ENCODE measurements at places on chromosomes 11 and 22. TPM values are rescaled to one million over a fixed set of nuclear protein-coding genes. Genes with fewer than 3 reads are reported as not detected.

- DNase-seq = peak; percentile 29
Observed at GRCh38 chr11:94705891-94706615, 62.1 kb upstream of the AMOTL1 start.

DNA sequence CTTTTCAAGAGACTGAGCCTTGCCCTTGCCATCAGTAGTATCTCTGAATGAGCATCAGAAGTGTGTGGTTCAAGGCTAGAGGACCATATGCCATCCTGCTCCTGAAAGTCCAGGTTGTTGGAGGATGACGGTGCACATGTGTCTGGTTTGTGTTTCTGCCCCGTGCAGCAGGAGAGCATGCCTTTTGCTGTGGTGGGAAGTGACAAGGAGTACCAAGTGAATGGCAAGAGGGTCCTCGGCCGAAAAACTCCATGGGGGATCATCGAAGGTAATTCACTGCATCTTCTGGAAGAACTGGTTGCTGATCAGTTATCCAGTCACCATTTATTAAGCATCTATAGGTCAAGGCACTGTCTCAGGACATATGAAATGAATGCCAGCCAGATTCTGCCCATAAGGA, 6.1 kb upstream of the WBP2NL start:
- no peak for DNase-seq

- DNase-seq = no peak
Observed at GRCh38 chr11:83680321-83680720, 394.2 kb upstream of the CCDC90B start.

GRCh38 chr11:35622070-35622469, 3.8 kb downstream of the FJX1 start:
- DNase-seq = peak; percentile 56

DNA sequence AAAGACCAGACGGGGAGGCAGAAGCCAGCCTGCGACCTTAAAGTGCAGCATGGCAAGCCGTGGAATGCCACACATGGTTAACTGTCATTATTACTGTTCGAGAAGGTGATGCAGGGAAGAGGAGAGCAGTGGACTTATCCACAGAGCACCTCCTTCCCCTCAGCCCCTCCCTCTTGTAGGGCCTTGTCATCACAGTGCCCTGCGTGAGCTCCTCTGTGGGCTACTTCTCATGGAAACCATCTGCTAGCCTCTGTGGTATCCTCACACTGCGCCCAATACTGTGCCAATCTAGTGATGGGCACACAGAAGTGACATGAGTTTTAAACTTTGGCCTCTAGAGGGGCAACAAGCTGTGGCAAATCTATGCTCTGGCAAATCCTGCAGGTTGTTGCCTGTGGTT, 18.2 kb upstream of the CCDC134 start:
- DNase-seq = no peak

DNA sequence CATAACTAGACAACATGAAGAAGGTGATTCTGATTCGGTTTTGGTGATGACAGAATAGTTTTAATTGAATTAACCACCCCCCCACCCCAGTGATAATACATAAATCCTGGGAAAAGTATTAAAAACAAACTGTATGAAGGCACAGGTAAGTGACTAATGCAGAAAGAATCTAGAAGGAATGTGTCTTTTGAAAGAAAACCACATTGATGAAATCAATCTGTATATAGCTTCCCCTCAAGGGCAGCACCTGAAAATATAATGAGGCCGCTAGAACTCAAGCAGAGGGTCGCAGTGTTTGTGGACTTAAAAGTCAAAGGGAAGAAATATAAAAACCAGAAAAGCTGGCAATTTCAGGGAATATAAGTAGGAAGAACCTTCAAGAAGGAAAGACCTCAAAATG, 580.5 kb upstream of the CHORDC1 start:
- DNase-seq = no peak

GRCh38 chr22:44532552-44532951, 34.5 kb upstream of the RTL6 start:
- DNase-seq = no peak

DNA sequence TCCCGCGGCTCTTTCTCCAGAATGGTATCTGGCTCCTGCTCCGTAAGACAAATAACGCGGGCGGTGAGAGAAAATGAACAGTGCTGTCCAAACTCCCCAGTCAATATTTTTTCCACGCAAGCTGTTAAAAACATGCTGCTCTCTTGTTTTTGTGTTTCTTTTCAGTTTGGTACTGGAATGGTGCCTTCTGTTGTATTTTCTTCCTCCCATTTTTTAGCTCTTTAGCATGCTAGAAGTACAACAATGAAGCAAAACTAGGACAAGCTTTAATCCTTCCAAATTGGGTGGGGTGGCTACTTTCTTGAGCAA, 599 bp upstream of the PPP2R1B start:
- DNase-seq = no peak

DNA sequence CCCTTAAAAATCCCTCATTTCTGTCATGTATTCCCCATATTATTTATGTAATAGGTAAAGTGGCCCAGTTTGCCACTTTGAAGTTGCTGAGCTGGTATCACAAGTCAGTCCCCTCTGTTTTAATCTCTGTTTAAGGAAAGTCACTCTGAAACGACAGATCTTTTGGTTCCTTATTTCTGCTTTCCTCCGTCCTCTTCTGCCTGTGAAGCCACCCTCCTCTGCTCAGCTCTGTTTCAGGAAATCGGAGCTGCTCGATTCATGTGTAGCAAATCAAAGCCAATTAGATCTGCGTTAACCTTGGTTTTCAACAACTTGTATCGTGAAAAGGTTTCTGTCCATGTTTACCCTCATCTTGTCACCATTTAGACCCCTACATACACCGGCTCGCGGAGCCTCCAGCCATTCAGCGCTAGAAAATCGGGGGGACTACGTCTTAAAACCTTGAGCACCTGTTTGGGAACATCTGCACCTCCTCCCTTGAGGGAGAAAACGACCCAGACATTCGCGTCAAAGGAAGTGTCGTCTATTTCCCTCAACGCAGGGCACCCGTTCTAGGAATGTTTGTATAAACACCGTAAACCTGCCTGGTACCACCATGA, 576 bp upstream of the SC5D start:
- peak; percentile 4 for DNase-seq

- no peak for DNase-seq
Observed at GRCh38 chr11:32002311-32002710, 88.6 kb upstream of the RCN1 start.

DNA sequence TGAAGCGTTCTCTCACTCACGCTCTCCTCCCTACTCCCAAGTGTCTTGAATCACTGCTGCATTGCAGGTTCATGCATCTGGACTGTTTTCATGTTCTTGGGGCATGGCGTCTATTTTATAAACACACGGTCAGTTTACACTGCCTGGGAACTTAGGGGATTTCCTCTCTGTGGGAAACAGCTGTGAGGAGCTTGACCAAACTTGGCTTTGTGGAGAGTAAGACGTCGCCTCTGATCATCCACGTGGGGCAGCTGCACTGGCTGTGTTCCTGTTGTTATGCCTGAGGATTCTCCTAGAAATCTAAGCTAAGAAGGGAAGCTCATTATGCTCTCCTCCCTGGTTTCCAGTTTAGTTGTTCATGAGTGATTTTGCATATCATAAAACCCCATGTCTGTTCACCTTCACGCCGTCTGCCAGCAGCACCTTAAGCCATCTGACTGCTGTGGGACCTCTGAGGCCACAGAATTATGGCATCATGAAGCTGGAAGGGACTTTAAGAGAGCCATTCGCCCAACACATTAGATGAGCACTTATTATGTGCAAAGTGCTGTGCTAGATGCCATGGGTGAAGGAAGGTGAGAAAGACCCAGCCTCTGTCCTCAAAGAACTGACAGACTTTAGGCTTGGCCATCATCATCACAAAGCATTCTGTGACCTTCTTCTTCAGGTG, 38.8 kb upstream of the POU2AF1 start:
- DNase-seq = peak; percentile 43

GRCh38 chr11:61903845-61904244, 12.5 kb upstream of the FADS3 start:
- DNase-seq = no peak

DNA sequence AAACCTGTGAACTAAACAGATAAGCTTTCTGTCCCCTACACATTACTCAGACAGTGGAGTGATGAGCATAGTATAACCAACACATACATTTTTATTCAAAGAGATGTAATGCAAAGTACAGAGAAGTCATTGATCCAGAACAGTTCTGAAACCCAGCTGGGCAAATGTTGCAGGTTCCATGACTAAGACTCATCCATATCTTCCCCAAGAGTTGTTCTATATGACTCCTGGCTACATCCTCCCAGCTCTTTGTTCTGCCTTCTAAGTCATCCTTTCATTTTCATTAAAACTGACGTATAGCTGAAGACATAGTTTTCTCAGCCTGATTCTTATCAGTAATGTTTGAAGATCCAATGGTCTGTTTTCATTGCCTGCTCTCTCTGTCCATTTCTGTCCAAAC, 47.3 kb downstream of the PLAAT5 start:
- no peak for DNase-seq

DNA sequence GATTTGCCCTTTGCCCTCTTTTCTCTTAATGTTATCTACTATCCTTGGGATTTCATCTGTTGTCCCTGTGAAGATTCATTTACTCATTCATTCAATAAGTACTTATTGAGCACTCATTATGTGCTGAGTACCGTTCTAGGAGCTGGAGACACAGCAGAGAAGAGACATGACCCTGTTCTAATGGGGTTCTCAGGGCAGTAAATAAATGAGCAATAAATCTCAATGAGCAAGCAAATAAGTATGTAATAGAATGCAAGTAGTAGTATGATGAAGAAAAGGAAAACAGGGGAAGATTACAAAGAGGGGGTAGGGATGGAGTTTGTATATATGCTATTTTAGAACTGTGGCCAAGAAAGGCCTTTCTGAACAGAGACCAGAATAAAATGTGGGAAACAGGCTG, 34.2 kb upstream of the NRIP3 start:
- DNase-seq = no peak

GRCh38 chr11:106990331-106990730, 27.9 kb downstream of the GUCY1A2 start:
- no peak for DNase-seq

DNA sequence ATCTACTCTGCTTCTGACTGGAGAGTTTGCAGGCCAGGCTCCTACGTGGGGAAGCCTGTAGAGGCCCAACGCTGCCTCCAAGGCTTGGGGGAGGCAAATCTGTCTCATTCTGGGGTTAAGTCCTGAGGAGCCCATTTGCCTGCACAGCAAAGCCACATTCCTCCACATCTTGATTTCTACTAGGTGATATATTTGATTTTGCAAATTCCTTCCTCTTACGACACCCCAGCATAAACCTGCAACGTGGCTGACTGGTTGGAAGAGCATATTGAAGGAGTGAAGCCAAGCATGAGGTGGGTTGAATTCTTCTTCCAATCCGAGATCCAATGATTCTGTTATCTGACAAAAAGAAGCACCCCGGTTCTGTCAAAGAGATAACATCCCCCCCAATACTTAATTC, 87.1 kb downstream of the FBXO7 start:
- DNase-seq = no peak

- peak; percentile 82 for DNase-seq
Observed at GRCh38 chr11:208181-208916, 841 bp downstream of the RIC8A start.

DNA sequence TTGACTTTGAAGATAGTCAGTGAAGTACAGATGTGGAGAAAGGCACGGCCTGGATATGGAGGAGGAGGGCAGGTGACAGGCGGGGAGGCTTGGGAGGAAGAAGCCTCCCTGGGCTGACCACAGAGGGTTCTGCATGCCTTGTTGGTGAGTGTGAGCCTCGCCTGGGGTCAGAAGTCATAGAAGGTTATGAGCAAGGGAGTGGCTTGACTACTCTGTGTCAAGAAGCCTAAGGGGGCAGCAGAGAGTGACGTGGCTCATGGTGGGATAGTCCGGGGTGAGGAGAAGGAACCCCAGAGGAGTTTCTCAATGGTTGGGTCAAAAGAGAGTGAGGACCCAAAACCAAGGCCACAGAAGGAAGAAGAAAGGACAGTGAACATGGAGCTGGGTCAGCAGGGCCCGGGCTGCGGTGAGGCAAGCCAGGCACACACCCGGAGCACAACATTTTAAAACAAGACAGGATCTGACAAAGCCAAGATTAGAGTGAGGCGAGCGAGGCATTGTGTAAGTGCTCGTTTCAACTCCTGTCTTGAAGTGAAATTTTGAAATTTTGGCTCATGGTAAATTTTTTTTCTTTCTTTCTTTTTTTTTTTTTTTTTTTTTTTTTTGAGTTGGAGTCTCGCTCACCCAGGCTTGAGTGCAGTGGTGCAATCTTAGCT, 31.9 kb downstream of the PDGFB start:
- peak; percentile 57 for DNase-seq

DNA sequence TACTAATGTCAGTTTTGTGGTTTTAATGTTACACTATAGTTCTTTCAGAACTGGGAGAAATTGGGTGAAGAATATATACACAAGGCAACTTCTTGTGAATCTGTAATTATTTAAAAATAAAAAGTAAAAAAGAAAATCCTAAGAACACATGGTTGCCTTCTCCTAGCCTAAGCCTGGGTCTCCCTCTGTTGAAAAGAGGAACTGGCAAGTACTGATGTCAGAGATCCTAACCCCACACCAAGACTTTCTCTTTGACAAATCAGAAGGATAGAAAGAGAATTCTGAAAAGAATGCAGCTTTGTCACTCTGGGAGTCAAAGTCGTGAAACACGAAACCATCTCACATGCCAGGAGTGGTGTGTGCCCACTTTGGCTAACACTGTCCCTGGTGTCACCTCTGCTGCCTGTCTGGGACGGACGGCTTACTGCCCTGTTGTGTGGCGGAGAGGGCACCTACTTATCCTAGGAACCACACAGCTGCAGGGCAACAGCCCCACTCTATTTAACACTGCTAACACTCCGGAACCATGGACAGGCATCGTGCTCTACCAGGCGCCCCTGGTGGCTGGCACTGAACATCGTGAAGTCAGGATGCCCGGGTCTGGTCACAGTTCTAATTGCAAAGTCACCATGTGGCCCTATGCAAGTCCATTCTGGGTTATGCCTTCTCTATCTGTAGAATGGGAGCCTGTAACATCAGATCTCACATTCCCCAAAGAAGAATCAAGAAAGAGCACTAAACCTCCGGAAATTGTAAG, 108.7 kb upstream of the CD82 start:
- peak; percentile 39 for DNase-seq

GRCh38 chr11:79437278-79437980, 3.4 kb downstream of the TENM4 start:
- peak; percentile 79 for DNase-seq

The CD3D gene
- total RNA-seq = 0.51 TPM

The UEVLD gene
- 21.9 TPM for total RNA-seq

The MRGPRX4 gene
- total RNA-seq = not detected

The C11orf24 gene
- 46.7 TPM for total RNA-seq

The NADSYN1 gene
- 21.1 TPM for total RNA-seq

The HSD17B12 gene
- total RNA-seq = 107 TPM

The CYP2D6 gene
- 0.40 TPM for total RNA-seq

The CST6 gene
- total RNA-seq = not detected

The ZBED5 gene
- total RNA-seq = 30.5 TPM

The CHRM1 gene
- total RNA-seq = not detected

The AKIP1 gene
- total RNA-seq = 40.3 TPM

The MFNG gene
- total RNA-seq = 3.0 TPM

The MYOD1 gene
- not detected for total RNA-seq

Measured in Daoy (cell line).